ENCODE measurements at places on chromosomes 6 and 20.

DNA sequence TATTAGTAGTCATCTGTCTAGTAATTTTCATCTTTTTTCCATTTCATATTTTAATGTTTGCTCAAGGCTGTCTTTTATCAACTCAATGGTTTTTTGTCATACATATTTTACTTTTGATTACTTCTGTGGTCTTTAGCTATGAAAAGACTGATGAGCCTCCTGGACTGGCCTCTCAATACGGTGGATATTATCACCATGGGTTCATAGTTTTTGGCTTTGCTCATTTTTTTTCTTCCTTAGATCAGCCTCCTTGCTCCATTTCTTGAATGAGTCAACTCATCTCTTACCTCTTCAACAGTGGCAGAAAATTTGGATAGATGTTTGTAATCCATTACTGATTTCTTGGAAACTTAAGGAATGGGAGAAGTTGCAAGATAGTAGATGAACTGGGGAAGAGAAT is 80.1 kb upstream of the ELOVL5 start:
- DNase-seq, result no peak

- no peak for DNase-seq
These were observed 84.3 kb upstream of the NRN1 start for GRCh38 chr6:6090861-6091607.

DNA sequence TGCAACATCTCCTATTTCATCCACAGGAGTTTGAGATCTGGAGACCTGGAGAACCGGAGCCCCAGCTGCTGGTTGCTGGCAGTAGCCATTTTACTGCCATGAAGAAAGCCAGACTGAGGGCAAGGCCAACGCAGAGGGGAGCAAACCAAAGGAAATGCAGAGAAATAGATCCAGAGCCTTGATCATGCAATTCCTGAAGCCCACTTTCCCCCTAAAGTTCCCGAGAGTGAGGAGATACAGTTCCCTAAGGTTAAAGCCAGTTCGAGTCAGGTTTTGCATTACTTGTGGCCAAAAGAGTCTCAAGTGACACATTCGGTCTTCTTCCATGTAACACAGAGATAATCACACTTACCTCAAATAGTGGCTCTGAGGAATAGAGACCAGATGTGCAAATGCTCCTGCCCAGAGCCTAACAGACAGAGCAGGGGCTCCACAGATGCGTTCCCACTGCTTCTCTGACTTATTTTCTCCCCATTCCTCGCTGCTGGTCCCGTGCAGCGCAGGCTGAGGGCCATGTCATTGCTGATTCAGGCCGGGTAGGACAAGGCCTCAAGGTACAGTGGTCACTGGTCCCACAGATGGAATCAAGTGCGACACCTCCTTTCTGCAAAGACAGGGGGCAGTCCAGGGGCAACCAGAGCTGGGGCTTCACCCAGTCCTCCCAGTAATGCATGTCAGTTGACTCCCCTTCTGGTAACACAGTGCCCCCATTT is 35.1 kb upstream of the NFATC2 start:
- DNase-seq, result no peak

GRCh38 chr6:128138694-128139093 is 237.8 kb upstream of the THEMIS start:
- DNase-seq, result no peak

DNA sequence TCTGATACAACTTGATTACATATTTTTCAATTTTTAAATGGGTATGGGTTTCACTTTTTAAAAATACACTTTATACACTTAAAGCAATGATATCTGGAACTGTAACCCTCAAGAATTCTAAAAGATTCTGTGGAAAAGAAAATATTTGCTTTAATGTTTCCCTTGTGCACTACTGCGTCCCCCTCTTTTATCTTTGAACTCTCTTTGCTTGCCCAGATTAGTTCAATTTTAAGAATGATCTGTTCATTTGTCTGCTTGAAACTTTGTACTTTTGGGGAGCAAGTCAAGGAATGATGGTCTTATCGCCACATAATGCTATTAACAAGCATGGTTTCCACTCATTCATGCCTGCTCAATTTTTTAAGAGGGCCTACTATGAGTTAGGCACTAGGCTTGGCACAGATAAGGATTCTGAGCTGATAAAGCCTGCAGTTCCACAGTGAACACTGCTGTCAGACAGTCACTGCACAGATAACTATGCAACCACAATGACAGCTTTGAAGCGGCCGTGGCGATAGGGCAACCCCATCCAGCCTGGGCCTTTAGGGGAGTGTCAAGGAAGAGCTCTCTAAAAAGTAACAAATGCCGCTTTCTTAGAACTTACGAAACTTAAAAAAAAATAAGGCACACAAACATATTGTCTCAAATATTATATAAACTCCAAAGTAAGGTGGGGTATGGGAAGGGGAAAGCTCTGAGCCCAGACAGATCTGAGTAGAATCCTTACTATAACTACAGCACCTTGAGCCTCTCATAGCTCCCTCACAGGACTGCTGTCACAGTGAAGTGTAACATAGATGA is 29.7 kb downstream of the FYN start:
- peak; percentile 38 for DNase-seq

- DNase-seq, result no peak
These were observed 406.1 kb downstream of the EPM2A start for GRCh38 chr6:145329257-145329656.

GRCh38 chr6:149403534-149403933 is 3.5 kb downstream of the SUMO4 start:
- DNase-seq, result no peak

GRCh38 chr20:63097336-63097831 is 90.6 kb upstream of the BHLHE23 start:
- no peak for DNase-seq

GRCh38 chr20:39670988-39671387 is 708.8 kb downstream of the DHX35 start:
- no peak for DNase-seq
